Fibroblast of pulmonary artery (primary cell): ENCODE measurements at places on chromosomes 1 and 21.

GRCh38 chr1:3858231-3858981, 1.1 kb downstream of the DFFB start:
- DNase-seq, result peak; percentile 25

DNA sequence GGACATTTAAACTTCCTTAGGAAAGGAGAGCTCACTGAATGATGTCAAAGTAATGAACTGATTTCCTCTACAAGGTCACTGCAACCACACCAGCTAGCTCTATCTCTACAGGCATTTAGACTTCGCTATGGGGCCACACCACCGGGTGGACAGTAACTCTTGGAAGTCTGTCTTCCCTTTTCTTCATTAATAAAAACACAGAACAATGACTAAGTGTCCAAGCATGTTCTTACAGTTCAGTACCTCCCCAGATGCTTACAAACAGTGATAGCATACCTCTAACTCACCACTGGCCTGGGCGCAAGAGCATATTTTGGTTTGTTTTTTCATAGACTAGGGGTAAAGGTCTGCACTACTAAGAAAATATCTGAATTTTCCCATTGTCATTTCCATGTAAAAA, 54.6 kb downstream of the SIM2 start:
- peak; percentile 55 for DNase-seq

DNA sequence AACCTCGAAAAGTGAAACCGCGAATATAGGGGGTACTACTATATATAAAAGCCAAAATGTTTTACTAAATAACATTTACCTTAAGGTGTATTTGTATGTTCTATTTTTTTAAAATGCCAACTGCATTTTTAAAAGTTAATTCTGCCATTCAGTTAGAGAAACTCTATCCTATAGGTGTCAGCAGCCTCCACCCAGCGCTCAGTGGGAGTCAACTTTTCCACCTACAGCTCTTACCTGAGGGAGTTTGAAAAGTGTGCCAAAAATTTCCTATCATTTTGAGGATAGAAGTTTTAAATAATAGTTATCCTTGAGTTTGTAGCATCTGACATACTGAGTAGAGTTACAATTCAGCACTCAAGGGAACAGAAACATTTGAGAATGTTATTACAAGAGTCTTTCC, 6.1 kb upstream of the HP1BP3 start:
- no peak for DNase-seq

DNA sequence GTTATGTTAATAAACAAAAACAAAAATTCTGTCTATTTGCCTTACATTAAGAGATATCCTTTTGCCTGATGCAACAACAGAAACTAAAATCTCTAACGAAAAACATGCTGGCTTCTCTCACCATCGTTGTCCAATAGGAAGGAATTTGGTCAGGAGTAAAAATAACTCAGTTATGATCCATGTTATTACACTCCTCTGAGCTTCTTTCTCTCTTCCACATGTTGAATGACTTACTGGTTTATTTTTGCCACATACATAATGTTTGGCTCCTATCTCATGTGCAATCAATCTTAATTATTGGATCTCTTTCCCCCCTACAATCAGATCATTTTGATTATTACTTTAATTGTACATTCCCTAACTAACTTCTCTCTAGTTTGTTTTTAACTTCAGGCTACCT, 688.4 kb downstream of the USP25 start:
- peak; percentile 46 for DNase-seq

- DNase-seq, result peak; percentile 40
Observed at GRCh38 chr1:245537992-245538391, 383.2 kb downstream of the KIF26B start.
